ENCODE measurements at places on chromosomes 5 and 9.
A peak's percentile ranks its signal among the peaks of the same experiment; 100 is the strongest.

DNA sequence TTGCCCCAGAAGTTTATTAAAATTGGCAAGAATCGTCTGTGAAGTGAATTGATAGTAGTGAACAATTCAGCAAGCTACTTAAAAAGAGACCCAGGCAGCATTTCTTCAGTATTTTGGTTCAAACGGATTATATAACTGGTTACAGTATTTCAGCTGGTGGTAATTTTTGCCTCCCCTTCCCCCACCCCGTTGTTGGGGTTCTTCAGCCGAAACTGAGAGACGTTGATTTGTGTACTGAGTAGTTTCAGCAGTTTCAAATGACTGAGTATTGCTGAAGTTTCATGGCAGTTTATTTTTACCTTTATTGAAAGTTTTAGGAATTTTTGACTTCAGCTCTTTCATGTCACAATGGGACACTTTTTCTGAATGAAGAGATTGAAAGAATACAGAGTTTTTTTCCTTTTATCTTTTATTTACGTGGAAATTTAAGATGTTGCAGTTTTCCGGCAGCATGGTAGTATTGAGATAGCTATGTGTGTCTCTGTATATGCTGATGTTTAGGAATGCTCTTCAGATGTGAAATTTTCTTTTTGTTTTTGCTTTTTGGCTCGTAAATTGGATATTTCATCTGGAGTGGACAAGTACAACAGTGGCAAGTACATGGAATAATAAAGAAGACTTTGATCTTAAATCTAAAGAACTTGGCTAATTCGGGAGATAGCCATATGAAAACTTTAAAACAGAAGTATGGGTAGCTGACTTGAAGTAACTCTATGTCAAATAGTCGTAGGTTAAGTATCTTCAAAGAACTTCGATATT lies 1.9 kb downstream of the GPBP1 start:
- no peak for DNase-seq

DNA sequence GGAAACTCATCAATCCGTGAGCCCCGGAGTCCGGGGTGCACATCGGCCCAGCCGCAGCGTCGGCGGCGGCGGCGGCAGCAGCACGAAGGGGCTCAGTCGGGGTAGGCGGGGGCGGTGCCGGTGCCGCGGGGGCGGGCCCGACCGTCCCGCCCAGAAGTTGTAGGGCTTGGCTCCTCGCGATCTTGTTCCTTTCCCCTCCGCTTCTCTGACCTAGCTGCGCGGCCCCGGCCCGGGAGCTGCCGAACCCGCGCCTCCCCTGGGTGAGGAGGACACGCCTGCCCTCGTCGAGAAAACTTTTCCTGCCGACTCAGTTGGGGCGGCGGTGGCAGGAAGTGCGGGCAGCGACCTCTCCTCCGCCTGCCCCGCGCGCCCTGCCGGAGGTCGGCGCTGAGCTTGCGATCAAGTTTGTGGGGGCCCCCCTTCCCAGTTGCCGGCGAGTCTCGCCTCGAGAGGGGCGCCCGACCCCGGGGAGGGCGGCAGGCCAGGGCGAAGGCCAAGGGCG lies at the start of gene MAN2A1:
Gene MAN2A1, plus strand, starts transcription at position 188 of the 502 bp plus-strand sequence. CDS start 491 bp downstream, outside the sequence.
- peak; percentile 72 for DNase-seq

DNA sequence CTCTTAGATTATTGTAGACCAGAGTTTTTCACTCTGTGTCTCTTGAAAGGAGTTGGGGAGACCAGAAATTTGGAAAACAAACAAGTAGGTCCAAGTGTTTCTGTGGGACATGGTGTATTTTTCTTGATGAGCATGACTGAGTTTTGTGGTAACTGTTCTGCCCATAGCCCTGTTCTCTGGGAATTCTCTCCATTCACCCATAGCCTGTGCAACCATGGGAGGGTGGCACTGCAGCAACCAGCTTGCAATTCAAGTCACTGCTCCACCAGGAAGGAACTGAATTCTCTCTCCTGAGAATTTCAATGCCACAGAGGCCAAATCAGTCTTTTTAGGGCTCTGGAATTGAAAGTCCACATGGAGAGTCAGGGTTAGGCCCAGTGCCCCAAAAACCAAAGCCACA lies 475.3 kb upstream of the TRPC7 start:
- DNase-seq, result no peak

GRCh38 chr5:1410156-1411014 lies 34.9 kb downstream of the SLC6A3 start:
- no peak for DNase-seq

DNA sequence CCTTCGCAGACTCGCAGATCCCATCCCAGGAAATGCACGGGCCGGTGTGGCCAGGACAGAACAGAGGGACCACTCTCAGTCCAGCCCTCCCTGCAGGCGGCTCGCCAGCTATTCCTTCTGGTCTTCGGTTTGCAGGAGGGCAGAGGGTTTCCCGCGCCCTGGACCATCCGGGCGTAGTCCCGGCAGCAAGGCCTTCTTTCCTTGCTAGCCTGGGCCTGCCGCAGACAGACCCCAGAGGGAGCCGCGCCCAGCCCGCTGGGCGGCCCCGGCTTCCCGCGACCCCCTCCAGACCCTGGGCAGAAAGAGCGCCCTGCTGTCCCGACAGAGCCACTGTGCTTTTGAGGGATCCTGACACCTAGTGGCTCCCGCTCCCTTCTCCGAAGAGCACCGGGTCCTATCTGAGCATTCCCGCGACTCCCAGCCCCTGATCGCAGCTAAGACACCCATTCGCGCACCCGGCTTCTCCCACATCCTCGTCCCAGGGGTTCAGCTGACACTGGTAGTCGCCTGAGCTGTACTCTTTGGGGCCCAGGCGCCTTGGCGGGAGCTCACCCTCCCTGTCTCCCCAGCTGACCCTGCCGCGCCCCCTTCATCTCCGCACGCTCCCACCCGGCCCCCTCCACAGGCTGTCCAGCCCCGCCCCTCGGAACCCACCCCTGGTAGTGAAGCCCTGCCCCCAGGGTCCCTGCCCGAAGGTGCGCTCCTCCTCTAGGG lies 1.1 kb downstream of the CFAP90 start:
- DNase-seq, result no peak

GRCh38 chr5:93607367-93608258 lies 24.6 kb downstream of the NR2F1 start:
- no peak for DNase-seq

DNA sequence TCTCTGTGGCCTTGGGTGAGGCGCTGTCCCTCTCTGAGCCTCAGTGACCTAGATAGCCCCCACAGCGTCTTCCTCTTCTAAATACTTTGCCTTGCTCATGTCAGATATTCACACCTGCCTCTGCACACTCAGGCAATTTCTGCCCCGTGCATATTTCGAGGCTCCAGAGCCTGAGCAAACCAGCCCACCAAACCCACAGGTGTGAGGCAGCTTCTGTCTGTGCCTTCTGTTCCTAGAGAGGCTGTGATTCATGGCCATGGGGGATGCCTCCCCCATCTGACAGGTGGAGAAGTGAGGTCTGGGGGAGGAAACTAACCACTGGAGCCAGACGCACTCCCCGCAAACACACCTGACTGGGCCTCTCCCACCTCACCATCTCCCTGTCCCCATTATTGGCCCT lies 42.7 kb upstream of the CPLX2 start:
- DNase-seq, result no peak

DNA sequence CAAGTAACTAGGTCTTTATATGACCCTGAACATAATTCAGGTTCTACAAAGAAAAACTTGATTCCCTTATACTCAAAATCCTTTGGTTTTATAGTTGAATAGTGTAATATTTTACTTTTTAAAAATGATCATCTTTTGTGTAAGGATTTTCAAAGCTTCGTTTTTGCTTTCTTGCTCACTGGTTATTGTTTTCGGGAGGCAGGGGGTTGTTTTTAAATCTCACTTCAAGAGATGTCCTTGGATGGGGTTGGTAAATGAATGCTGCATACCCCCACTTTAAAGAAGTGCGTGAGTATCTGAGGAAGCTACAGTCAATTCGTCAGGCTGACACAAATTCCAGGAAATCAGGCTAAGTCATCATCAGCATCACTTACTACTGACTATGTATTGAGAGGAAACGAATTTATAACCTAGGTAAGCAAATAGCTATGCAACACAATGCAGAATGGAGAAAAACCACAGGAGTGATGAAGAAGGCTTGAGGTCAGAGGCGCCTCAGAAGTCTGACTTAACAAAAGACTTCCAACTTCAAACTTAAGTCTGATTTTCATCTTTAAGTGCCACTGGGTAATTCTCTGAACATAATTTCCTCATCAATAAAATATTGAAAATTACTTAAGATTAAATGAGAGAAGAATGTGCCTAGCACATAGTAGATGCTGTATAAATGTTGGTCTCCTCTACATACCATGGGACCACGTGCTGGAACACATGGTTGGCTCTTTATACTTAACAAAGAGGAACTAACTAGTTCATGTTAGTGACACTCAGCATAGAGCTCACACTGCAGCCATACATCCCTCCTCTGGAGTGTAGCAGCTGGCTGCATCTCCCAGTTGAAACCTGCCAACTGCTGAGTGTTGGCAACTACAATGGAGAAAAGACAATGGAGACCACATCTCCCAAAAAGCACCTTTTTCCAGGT lies 106.0 kb upstream of the KIF2A start:
- no peak for DNase-seq
